LNCaP clone FGC (cell line): ENCODE measurements at places on chromosomes 1 and 21.

DNA sequence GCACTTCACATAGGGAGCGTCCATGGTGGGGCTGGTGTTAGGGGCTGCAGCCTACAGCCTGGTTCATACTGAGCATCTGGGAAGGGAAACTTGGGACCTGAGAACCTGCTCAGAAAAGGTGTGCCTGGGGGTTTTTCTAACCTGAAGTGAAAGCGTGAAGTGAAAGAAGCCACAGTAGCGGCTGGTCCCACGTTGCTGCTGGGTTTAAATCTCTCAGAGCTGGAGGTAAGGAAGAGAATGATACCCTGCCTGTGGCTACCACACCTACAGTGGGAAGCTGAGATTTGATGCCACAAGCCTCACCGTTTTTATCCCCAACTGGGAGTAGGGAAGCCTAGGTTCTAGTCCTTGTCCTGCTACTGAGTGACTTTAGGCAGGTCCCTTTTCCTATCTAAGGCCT lies 21.0 kb upstream of the FUCA1 start:
- no peak for DNase-seq

DNA sequence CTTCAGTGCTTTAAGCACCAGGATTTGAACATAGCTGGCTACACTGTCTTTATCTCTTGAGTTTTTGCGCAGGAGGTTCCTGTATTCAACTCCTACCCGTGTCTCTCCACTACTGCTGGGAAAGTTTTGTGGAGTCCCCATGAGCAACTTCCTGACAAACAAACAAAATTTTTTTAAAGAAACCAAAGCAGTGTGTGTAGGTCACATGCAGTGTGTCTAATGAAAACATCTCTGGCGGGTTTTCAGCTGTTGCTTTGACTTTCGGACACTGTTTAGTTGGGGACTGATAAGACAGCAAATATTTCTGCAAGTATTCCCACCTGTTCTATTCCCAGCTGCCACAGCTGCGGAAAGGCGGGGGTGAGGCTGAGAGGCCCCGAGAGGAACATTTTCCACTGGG lies 2.0 kb downstream of the PSEN2 start:
- no peak for DNase-seq

- DNase-seq = no peak
These were observed 1048.2 kb downstream of the TTLL7 start for GRCh38 chr1:82950606-82951200.

- DNase-seq = no peak
These were observed 36.5 kb upstream of the DENND1B start for GRCh38 chr1:197811769-197812168.

DNA sequence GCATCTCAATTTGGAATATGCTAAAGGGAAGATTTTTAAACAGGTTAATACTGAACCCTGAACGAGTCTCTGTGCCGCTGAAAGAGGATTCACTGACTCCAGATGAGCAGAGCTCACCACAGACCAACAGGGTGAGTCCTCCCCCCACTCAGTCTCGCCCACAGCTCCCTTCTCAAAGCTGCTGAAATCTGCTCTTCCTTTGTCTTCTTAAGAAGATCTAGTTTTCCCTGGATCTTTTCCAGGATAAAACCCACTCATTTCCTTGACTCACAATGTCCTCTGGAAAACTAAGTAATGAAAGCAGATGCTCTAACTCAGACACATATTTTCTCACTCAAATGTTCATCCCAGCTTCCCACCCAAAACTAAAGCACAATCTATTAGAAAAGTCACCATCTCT lies 447.0 kb upstream of the PKN2 start:
- DNase-seq = no peak

DNA sequence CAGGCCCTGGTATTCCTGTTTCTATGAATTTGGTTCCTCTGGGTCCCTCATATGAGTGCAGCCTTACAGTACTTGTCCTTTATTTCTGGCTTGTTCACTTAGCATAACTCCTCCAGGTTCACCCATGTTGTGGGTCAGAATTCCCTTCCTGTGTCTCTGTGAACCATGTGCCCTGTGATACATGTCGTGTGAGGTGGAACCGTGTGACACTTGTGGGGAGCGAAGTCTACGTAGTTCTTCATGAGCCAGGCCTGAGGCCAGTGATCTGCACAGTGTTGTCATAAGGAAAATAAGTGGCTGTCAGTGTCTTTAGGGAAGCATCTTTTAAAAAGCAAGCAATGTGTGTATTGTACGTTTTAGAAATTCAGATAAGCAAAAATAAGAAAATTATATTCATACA lies 122.8 kb downstream of the GALNT2 start:
- no peak for DNase-seq

- no peak for DNase-seq
These were observed 402.9 kb downstream of the TGFB2 start for GRCh38 chr1:218748071-218748470.

DNA sequence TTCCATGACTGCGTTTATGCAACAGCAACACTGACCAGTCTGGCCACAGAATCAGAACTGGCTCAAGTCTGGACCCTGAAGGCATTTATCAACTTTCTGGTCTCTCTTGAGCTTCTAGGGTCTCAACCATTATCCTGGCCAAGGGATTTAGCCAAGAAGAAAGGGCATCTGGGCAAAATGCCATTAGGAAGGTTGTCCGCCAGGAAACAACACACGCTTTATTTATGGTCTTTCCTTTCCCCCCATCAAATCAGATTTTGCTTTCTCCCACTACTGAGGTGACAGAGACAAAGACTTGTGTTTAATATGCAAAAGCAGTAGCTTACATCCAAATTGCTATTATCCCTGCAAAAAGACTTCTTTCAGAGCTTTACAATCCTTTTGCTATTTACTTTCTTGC lies 81.6 kb upstream of the PPP2R5A start:
- DNase-seq = no peak

DNA sequence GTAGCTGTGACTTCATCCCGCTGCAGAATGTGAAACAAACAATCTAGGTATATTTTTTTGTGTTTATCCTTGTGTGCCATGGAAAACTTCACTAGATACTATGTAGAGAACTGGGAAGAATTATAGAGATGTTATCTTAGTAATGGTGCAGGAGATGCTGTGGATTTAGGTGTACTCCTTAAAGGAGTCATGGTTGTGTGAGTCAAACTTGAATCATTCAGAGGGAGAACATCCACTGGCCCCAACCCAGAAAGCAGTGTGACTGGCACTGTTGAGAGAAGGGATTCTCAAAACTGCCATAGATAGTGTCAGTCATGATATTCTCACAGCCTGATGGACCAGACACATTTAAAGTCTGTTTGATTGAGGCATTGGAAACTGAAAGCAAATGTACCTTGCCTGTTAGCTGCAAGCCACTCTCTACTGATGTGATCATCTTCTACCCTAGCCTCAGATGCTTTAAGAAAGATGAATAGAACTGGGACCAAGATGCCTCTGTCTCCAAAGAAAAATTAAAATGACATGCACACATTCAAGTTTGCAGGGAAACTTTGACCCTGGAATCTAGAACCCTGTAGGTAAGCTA lies 754.6 kb downstream of the MRPL39 start:
- no peak for DNase-seq

DNA sequence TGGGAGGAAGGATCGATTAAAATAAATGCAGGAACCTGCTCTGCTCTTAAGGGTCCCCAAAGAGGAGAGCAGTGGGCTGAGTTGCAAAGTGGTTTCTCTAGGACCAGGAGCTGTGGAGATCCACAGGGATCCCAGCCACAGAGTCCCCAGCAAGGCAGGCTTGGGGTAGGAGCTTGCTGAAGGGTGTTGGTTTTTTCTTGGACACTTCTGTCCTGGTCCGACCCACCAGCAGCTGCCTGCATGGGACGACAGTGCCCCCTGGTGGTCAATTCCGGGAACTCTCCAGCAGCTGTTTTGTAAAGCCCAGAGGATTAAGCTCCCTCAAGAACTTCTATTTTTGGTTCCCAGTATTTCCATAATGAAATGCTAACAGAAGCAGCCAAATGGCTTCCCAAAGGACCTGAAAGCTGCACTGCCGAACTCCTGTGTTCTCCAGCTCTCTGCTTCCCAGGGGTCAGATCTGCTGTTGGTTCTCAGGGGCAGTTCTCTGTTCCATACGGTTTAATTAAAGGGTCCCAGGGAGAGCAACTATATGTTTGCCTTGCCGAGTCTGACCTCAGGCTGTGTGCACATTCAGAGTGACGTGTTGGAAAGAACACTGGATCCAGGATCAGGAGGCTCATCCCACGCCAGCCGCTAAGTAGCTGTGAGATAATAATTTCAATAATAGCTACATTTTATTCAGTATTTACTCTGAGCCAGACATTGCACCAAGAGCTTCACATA lies 23.2 kb downstream of the NENF start:
- DNase-seq = peak; percentile 40

DNA sequence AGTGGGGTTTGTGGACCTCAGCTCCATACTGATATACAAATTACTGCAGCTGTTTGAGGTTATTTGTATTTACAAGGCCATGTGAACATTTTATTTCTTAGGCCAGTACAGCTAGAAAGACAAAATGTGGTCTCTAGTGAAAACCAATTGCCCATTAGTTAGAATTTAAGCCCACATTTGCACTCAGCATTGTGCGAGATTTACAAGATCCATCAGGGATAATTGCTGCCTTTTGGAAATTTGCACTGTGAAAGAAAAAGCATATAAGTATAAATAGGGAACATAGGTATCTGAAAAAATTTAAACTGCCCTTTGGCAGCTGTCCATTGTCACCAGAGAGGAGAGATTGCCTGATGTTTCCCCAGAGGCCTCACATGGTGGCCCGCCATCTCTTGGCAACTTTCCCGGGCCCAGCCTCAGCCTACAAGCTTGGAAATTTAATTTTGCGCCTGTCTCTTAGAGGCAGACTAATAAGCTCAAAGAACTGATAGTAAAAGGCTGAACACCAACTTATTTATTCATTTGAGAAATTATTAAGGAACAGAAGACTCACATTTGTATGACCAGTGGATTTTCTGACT lies 120.7 kb downstream of the MAP3K21 start:
- DNase-seq = no peak

DNA sequence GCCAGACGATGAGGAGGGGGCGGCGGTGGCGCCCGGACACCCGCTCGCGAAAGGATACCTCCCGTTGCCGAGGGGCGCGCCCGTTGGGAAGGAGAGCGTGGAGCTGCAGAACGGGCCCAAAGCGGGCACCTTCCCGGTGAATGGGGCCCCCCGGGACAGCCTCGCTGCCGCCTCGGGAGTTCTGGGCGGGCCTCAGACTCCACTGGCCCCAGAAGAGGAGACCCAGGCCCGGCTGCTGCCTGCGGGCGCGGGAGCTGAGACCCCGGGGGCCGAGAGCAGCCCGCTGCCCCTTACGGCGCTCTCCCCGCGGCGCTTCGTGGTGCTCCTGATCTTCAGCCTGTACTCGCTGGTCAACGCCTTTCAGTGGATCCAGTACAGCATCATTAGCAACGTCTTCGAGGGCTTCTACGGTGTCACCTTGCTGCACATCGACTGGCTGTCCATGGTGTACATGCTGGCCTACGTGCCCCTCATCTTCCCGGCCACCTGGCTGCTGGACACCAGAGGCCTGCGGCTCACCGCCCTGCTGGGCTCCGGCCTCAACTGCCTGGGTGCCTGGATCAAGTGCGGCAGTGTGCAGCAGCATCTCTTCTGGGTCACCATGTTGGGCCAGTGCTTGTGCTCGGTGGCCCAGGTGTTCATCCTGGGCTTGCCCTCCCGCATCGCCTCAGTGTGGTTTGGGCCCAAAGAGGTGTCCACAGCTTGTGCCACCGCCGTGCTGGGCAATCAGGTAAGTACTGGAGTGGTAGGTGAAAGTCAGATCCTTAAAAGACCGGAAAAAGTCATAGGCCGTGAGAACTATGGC lies 588 bp downstream of the FLVCR1 start:
- no peak for DNase-seq

DNA sequence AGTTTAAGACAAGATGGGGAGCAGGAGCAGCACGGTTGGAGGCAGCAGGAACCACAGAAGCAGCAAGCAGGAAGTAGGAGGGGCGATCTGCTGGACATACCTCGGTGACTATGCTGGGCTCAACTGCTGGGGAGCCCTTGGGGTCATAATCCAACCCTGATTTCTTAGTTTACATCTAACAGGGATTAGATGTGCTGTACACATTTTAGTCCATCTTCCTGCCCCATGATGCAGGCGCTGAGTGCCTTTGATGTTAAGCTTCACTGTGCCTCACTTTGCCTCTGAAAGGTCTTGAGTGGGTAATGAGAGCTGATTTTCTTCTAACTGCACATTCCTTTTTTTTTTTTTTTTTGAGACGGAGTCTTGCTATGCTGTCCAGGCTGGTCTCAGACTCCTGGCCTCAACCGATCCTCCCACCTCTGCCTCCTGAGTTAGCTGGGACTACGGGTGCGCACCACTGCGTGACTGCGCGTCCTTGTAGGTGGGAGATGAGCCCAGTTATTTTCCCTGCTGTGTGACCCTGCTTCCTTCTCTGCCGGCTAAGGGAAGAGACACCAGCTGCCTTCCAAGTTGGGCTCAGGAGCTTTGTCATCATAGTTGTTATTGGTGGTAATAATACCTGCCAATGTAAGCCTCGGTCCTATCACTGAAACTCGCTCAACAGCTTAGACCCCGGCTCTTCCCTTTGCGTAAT lies 1.1 kb upstream of the RCAN3 start:
- no peak for DNase-seq

DNA sequence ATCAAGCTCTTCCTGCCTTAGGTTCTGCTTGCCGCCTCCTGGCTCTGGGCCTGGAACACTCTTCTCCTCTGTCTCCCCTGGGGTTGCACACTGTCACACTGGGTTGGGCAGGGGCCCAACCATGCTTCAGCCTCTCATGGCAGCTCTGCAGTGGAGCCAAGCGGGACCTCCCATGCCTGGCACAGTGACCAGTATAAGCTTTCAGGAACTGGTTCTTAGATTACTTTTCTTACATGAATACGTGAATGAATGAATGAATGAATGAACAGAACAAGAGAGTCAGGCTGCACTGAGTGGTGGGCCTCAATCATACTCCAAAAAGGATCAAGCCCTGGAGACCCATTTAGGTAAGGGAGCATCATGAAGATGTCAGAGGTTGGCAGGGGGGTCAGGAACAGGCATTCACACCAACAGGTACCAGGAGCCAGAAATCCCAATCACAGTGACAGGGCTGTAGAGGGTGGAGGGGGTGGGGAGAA lies 30.8 kb upstream of the TMEM125 start:
- DNase-seq = no peak

- DNase-seq = no peak
These were observed 19.0 kb upstream of the DNASE2B start for GRCh38 chr1:84379138-84379916.

- DNase-seq = no peak
These were observed 18.4 kb downstream of the RNF2 start for GRCh38 chr1:185063719-185064118.

DNA sequence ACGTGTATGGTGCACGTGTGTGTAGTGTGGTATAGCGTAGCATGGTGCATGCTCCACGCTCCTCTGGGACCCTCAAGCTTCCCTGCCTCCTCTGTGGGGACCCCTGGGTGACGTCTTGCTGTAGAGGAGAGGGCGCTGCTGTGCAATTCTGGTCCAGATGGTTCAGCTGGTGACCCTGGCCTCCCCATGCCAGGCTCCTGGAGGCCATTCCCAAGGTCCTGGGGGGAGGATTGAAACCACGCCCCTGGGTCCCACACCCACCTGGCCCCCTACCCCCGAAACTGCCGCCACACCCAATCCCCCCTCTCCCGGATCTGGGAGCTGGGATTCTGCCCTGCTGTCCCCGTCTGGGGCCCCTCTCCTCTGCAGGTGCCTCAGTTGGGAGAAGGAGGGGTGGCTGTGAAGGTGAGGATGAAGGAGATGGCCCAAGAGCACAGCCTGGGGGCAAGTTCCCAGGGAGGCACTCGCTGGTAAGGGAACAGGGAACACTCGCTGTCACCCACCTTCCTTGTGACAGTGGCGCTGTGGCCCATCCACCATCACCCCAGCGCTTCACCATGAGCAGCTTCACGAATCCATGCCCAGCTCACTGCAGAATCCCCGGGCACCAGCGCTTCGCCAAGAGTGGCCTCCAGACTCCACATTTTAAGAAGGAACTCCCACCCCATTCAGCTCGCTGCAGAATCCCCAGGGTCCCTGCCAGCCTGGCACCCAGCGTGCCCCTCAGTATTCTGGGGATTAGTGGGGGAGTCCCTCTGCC lies 38.0 kb downstream of the WDR4 start:
- no peak for DNase-seq
